T-helper 9 cell (primary cell): ENCODE measurements at places on chromosomes 5 and 9.

DNA sequence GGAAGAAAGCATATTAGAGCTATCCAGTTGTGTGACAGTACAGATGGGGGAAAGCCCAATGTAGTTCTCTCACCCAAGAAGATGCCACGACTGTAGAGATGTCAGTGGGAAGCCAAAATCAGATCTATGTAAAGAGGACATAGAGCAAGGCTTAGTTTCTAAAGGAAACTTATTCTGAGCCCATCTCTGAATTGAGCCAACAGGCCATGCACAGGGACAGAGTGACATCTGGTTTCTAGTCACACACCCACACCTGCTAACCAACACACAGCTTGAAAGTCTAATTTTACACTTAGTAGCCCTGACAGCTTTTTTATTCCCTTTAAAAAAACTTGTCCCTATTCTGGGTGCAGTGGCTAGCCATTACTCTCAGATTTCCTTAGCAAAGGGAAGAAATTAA is 22.3 kb downstream of the PRELID2 start:
- no peak for DNase-seq

DNA sequence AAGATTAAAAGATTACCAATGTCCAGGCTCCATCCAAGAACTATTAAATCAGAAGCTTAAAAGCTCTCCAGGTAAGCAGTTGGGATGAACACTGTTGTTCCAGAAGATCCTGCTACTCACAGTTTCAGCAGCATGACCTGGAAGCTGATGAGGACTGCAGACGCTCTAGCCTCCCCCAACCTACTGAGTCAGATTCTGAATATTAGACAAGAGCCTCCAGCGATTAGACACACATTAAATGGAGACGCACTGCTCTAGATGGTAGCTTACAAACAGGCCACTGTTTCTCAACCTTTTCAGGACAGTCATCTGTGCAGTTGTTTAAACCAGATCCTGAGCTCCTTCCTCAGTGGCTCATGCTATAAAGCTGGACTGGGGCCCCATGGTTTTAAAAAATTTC is 54.3 kb downstream of the MTMR12 start:
- no peak for DNase-seq

DNA sequence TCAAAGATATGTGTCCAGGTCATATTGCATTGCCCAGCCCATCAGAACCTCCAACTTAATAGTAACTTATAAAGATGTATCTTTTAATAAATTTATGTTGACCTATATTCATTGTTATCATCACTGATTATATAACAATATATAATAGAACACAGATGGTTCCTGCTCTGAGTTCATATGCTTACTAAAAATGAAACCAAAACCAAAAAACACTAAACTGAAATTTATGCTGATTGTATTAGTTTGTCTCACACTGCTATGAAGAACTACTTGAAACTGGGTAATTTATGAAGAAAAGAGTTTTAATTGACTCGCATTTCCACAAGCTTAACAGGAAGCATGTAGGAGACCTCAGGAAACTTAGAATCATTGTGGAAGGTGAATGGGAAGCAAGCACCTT is 462.5 kb upstream of the TYRP1 start:
- no peak for DNase-seq

- no peak for DNase-seq
Observed at GRCh38 chr9:129582855-129583254, 38.0 kb downstream of the C9orf50 start.

- DNase-seq: no peak
Observed at GRCh38 chr5:97600486-97600885, 417.4 kb upstream of the RIOK2 start.

GRCh38 chr5:140992828-140993227 is 26.6 kb downstream of the PCDHAC2 start:
- DNase-seq: no peak

- DNase-seq: no peak
Observed at GRCh38 chr9:19728101-19728500, 60.7 kb downstream of the SLC24A2 start.

DNA sequence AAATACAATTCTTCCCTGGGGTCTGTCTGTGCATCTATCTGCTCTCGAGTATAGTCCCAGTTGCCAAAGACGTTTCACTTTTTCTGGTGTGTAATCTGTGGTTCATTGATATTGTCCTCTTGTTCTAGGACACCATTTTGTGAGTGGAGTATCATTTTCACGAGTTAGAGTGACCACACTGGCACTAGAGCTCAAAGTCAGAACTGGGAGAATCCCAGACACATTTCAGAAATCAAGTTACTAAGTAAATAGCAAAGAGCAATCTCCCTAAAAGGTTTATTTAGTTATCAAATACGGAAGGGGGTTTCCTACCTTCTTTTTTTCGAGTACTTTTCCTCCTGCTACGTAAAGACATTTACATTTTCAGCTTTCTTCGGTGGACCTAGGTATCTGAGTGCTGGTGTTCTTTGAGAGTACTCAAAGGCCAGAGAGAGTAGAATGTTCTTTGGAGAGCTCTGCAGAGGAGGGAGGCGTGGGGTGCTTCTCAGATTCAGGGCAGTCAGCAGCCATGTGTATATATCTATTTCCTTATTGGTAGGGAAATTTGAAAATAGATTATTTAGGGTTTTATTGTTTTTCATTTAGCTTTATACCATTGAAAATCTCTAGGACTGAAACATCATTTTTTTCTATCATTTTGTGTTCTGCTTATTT is 8.9 kb upstream of the HSPA9 start:
- no peak for DNase-seq

DNA sequence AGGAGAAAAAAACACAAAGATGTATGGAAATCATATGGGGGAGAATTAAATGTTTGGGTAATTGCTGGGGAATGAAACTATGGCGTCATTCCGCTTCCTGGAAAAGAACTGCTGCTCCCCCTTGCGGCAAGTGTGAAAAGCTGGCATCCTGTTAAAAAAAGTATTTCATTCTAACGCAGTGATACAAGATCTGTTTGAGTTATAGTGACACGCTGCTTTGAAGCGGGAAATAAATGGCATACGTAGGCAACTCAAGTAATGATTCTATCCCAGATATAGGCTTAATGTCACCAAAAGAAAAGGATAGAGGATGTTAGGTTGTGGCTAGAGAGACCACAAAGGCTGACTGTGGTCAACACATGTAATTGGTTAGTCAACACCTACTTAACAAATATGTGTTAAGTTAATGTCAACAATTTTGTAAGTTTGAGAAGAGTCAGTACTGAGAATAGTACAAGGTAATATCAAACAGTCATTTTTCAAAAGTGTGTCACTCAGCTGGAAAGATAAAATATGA is 70.2 kb upstream of the ALDH1A1 start:
- DNase-seq: peak; percentile 35

DNA sequence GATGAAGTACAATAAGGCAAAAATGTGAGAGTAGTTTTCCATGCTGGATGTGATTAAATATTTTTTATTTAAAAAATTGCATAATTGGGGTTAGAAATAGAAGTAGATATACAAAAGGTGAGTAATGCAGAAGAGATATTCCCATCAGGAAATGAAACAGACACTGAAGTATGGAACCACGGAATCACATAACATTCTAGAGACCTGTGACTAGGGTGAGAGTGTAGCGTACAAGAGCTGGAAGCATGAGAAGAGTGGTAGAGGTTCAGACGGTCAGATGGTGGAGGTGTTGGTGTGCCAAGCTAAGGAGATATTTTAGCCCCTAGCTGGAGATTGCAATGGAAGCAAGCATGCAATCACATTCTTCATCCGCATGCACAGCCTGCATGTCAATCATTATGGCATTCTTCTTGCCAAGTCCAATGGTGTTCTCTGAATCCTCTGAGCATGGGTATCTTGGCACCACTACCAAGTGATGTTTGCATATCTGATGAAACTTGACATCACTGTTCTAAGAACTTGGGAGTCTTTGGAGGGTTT is 587.8 kb downstream of the PSAT1 start:
- no peak for DNase-seq

DNA sequence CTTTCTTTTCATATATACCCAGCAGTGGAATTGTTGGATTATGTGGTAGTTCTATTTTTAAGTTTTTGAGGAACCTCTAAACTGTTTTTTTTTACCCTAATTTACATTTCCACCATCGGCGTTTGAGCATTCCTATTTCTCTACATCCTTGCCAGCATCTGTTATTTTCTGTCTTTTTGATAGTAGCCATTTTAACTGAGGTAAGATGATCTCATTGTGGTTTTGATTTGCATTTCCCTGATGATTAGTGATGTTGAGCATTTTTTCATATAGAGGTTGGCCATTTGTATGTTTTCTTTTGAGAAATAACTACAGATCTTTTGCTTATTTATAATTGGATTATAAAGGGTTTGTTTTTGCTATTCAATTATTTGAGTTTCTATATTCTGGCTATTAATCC is 71.7 kb upstream of the TNC start:
- no peak for DNase-seq

- no peak for DNase-seq
Observed at GRCh38 chr5:56317923-56318561, 84.9 kb upstream of the ANKRD55 start.

- no peak for DNase-seq
Observed at GRCh38 chr5:20636686-20637085, 648.7 kb upstream of the CDH18 start.

DNA sequence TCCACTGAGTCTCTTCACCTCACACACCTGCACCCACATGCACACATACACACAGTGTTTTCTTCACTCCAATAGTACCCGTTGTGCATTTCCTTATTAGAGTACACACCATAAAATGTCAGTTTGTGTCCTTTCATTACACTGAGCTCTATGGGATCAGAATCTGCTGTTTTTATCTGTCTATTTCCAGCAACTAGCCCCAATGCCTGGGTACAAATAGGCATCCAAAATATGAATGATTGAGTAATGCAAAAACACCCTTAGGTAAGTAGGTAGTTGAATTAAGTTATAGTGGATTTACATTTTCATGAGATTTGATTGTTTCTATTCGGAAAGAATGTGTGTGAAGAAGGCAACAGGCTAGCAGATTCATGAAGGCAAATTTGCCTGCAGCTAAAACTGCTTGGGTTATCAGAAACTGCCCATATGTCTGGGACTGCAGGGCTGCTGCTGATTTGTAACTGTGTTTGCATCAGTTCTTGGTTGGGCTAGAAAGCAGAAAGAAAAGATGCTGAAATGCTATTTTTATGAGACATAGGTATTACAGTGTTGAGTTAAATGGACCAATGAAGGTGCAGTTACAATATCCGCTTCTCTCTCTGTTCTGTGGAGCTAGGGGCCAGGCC is 26.9 kb downstream of the PPP3R2 start:
- no peak for DNase-seq

DNA sequence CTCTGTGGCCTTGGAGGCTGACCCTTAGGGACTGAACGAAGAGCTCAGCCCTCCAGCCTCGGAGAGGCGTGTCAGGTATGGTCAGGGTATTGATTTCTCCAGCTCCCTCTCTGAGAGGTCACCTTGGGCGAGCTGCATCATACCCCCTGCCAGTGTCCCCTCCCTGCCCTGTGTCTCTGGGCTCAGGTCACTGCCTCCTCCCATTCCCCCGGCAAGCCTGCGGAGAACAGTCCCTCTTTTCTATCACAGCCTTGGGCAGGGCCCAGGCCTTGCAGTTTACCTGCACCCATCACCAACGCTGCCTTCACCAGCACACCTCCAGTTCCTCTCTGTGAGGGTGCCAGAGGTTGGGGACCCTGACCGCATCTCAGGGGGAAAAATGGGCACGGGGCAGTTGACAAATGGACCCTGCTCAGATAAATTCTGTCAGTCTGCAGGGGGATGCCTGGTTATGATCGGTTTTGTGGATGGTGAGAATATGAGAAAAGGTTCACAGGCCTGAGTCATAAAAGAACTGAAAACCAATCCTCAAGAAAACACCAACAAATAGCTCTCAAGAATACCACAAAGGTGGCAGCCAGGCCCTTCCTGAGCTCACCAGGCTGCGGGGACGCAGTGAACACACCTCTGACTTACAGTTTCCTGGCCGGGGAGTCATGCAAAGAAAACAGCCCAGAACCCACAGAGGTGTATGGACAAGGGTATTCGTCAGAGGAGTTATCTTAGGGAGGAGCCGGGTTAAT is 24.7 kb upstream of the RXRA start:
- peak; percentile 27 for DNase-seq

GRCh38 chr9:32142074-32142473 is 242.4 kb upstream of the ACO1 start:
- DNase-seq: no peak

DNA sequence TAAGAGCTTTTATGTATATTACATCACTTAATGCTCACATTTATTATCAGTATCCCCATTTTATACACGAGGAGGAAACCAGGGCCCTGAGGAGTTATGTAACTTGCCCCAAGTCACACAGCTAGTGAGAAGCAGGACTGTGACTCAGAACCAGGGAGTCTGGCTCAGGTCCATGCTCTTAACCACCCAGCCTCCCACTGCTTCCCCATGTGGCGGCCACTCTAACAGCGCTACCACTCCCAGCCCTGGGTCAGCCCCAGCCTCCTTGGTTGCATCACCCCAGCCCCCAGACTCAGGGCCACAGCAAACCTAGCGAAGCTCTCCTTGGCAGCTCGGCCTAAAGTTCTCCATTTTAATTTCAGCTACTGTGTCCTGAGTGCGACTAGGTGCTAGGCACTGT is 159.1 kb downstream of the PAX5 start:
- DNase-seq: no peak

- DNase-seq: no peak
Observed at GRCh38 chr5:163619951-163620350, 114.5 kb downstream of the MAT2B start.

DNA sequence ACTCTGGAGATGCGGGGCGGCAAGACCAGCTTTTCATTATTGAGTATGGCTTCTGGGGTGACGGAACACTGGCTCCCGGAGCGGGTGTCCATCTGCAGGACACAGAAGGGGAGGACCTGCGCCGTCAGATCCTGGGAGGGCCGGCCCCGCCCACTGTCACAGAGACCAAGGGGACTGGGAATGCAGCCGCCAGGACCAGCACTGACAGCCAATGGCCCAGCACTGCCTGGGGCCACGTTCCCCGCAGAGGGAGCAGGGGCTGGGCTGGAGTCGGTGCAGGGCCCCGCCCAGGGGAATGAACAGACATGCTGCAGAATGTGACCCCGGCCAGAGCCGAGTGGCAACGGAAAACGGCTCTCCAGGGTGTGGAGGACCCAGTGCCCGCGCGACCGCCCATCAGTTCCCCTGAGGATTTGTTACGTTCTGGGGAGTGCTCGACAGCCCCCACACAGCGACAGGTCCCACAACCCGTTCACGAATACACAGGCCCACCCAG is at the start of gene ZDHHC11:
TSS of gene ZDHHC11 (minus strand) at position 476 of the 496 bp plus-strand sequence. CDS start at position 92, 384 bp downstream.
- no peak for DNase-seq

GRCh38 chr5:55551358-55551757 is 16.6 kb upstream of the PLPP1 start:
- DNase-seq: no peak

GRCh38 chr9:35051069-35051967 is 21.1 kb downstream of the VCP start:
- DNase-seq: peak; percentile 33

DNA sequence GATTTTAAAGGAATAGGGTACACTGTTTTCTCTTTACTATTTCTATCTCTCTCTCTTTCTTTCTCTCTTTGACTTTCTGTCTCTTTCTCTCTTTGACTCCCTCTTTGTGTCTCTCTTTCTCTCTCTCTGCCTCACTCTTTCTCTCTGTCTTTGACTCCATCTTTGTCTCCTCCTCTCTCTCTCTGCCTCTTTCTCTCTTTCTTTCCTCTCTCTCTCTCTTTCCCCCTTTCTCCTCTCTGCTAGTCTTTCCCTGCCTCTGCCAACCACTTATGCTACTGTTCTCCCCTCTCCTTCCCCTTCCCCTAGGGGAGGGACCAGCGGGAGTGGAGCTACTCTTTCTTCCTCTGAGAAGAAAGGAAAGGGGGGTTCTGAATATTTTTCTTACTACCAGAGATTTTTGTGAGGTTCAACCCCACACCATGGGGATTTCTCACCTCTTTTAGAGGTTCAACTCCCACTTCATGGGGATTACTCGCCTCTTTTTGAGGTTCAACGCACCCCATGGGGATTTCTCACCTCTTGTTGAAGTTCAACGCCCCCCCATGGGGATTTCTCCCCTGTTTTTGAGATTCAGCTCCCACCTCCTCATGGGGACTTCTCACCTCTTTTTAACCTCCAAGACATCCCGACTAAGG is 309.9 kb downstream of the NR3C1 start:
- no peak for DNase-seq
